CD4-positive, alpha-beta T cell treated with Interleukin-6 at 100 ng/mL for 8 hours (primary cell): ENCODE measurements at places on chromosomes 3 and 15.

- DNase-seq, result no peak
These were observed 52.8 kb downstream of the CDIN1 start for GRCh38 chr15:36632226-36632625.

- no peak for DNase-seq
These were observed 217.3 kb downstream of the ZIC4 start for GRCh38 chr3:147189016-147189415.

- no peak for DNase-seq
These were observed 315.1 kb upstream of the PROK2 start for GRCh38 chr3:72100080-72100511.

GRCh38 chr3:70358978-70359580 is 46.6 kb upstream of the MDFIC2 start:
- DNase-seq, result no peak

GRCh38 chr3:149162007-149162406 is 32.6 kb downstream of the HPS3 start:
- no peak for DNase-seq

DNA sequence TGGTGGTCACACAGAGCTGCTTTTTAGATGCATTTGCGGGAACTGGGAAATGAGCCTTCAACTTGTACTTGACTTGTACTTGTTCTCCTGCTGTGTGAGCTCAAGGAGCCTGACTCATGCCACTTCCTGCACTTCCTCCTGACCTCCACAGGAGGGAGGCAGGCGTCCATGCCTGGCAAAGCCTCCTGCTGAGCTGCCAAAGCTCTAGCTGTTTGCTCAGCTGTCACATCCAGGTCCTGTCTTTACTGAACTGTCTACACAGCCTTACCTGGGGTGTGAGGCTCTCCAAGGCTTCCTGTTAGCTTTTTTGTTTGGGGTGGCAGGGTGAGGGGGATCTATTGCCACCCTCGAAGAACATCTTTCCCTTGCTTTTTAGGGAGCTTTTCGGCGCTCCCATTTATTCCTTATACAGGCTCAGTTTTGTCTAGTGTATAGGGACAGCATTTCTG is 6.4 kb downstream of the THPO start:
- peak; percentile 68 for DNase-seq

GRCh38 chr15:51270706-51271105 is 67.7 kb downstream of the CYP19A1 start:
- DNase-seq, result no peak

- no peak for DNase-seq
These were observed 16.6 kb downstream of the KLF15 start for GRCh38 chr3:126340596-126340942.

- DNase-seq, result no peak
These were observed 21.3 kb downstream of the RAB43 start for GRCh38 chr3:129100274-129100673.

DNA sequence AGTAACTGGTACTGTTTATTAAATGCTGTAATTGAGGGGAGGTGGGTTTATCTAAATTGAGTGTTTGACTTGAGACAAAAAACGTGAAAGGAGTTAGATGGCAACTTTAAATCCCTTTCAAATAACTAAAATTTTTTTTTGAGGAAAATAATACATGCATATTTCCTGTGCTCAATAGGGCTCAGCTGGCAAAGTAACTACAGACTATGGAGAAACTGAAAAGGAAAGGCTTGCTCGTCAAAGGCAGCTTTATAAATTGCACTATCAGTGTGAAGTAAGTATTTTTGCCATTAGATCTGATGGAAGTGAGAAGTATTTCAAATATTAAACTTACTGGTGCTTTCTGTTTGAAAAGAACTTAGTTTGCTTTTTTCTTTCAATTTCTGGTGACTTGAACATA is 72.2 kb downstream of the DZIP3 start:
- no peak for DNase-seq

GRCh38 chr3:153249906-153250305 is 87.9 kb downstream of the RAP2B start:
- no peak for DNase-seq
